Spleen (tissue), 13 donors: ENCODE measurements at places on chromosomes 1 and 21. TPM values are rescaled to one million over a fixed set of nuclear protein-coding genes. Genes with fewer than 3 reads are reported as not detected.

PADI1 gene
- polyA plus RNA-seq: 0.29 TPM

FAM3B gene
- 1.9 TPM for polyA plus RNA-seq

AMY1A gene
- polyA plus RNA-seq: not detected

SYNC gene
- 4.5 TPM for polyA plus RNA-seq

OR2L2 gene
- 0.05 TPM for polyA plus RNA-seq

TNFRSF25 gene
- polyA plus RNA-seq: 102 TPM

NUP210L gene
- polyA plus RNA-seq: 0.02 TPM

SELENBP1 gene
- polyA plus RNA-seq: 47.5 TPM

SLC37A1 gene
- 6.9 TPM for polyA plus RNA-seq

RGS5 gene
- 3.1 TPM for polyA plus RNA-seq

OLIG1 gene
- 0.90 TPM for polyA plus RNA-seq

OR10Z1 gene
- not detected for polyA plus RNA-seq

NR1I3 gene
- polyA plus RNA-seq: 0.11 TPM

AMY1B gene
- not detected for polyA plus RNA-seq

SLAMF8 gene
- 16.1 TPM for polyA plus RNA-seq

RCAN1 gene
- 8.1 TPM for polyA plus RNA-seq

KCNK2 gene
- 0.13 TPM for polyA plus RNA-seq

GPR25 gene
- 0.14 TPM for polyA plus RNA-seq
